Activated naive CD4-positive, alpha-beta T cell treated with anti-CD3 and anti-CD28 coated beads, Interleukin-2, amount 50 U/mL, for 16 hours (primary cell): ENCODE measurements at places on chromosomes 13 and 19.

- no peak for DNase-seq
Measured at GRCh38 chr19:2013683-2013961, 1.9 kb downstream of the BTBD2 start.

- no peak for DNase-seq
Measured at GRCh38 chr19:5572556-5573286, 5.0 kb upstream of the TINCR start.

GRCh38 chr19:28864577-28865042, 348.3 kb downstream of the UQCRFS1 start:
- no peak for DNase-seq

GRCh38 chr19:18321734-18322102, 1.2 kb downstream of the LSM4 start:
- DNase-seq = no peak

- no peak for DNase-seq
Measured at GRCh38 chr13:24625331-24625731, 54.9 kb upstream of the ATP12A start.

GRCh38 chr13:37647031-37647650, 48.6 kb upstream of the POSTN start:
- no peak for DNase-seq

DNA sequence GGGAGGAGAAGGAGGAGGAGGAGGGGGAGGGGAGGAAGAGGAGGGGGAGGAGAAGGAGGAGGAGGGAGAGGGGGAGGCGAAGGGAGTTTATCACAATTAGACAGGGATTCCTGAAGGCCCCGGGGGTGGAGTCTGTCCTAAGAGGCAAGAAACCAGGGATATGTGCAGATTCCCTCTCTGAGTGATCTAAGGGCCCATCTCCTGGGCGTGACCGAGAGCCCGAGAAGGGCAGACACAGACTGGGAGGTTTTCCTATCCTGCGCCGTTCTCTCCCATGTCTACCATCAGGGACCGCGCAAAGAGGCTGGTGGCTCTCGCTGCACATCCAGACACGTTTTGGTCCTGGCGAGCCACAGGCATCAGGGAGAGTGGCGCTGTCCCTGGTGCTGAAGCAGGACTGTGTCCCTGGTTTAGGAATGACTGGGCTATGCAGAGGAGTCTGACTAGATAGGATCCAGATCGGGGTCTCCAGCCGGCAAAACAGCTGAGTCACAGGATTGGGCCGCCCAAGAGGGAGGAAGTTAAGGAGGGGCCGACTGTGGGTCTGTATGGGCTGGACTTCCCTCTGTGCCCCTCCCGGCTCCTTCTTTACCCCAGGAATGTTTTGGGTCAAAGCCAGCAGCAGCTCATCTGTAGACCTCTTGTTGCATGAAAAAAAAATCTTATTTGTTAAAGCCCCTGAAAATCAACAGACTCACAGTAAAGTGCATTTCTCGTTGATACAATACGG, 17.9 kb upstream of the ZNF175 start:
- peak; percentile 30 for DNase-seq

GRCh38 chr13:24076636-24077035, 83.9 kb upstream of the SPATA13 start:
- no peak for DNase-seq

GRCh38 chr19:14139944-14140343, 3.6 kb upstream of the ASF1B start:
- no peak for DNase-seq

DNA sequence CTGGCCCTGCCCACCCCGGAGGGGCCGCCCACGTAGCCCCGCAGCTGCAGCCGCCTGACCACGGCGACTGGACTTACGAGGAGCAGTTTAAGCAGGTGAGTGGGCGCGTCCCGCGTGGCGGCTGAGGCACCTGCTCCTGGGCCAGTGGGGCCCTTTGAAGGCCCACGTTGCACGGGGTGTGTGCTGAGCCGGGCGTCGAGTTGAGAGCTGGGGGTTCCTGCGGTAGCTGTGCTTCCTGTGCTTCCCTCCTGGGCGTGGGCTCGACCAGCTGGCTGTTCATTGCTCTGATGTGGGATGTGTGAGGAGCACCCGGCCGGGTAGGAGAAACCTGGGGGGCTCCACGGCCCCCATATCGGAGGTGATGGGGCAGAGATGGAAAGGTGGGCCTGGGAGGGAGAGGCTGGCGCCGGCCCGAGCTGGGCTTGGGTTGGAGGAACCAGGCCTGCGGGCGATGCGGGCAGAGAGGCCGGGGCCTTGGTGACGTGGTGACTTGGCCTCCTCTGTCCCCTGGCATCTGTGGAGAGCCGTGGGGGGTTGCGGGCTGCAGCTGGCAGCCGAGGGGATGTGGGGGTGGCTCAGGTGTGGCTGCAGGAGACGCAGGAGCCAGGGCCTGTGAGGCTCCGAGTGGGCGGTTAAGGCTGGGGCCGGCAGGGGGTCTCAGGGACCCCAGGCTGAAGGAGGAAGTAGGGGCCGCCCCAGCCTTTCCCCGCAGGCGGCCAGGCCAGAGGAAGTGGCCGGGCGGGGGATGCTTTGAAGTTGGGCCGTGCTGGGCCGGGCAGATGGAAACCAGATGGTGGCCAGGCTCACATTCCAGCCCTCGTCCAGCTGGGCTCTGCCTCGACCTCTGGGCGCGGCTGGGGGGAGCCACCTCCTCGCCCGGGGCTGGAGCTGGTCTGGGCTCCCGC, 7.1 kb downstream of the ARID3A start:
- DNase-seq = peak; percentile 40

- DNase-seq = no peak
Measured at GRCh38 chr19:33938821-33939220, 142.2 kb downstream of the KCTD15 start.

DNA sequence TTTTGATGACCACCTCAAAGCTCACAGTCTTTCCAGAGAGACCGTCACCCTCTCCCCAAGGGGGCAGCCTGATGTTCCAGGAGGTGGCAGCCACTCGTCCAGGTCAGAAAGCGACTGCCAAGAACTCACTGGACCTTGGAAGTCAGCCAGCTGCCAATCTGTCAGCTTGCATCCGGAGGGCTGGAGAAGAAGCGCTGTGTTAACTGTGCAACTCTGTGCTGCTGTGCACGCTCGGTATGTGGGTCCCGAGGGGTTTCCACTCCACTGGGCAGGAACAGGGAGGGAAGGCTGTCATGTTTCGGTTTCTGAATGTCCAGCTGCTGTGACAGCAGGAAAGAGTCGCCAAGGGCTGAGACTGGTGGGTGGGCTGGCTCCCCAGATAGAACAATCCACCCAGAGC, 89.2 kb downstream of the CACNA1A start:
- DNase-seq = no peak

- DNase-seq = no peak
Measured at GRCh38 chr13:99653526-99653925, 152.3 kb downstream of the TM9SF2 start.

DNA sequence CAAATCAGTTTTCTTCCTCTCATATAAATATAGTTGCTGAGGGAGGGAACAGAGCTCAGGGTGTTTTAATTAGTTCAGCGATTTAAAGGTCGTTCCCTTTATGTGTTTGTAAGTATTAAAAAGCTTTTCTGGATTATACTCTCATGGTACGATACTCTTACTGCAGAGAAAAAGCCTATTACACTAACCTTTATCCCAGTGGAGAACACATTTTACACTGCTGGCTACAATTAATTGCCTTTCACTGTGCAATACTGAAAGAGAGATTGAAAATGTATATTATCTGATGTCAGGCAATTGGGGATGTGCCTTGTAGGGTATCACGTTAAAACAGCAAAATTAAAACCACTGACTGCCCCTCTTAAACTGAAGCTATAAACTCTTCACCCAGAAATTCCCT, 526.9 kb upstream of the SGCG start:
- no peak for DNase-seq

GRCh38 chr19:18849838-18850400, 18.2 kb downstream of the UPF1 start:
- DNase-seq = no peak

DNA sequence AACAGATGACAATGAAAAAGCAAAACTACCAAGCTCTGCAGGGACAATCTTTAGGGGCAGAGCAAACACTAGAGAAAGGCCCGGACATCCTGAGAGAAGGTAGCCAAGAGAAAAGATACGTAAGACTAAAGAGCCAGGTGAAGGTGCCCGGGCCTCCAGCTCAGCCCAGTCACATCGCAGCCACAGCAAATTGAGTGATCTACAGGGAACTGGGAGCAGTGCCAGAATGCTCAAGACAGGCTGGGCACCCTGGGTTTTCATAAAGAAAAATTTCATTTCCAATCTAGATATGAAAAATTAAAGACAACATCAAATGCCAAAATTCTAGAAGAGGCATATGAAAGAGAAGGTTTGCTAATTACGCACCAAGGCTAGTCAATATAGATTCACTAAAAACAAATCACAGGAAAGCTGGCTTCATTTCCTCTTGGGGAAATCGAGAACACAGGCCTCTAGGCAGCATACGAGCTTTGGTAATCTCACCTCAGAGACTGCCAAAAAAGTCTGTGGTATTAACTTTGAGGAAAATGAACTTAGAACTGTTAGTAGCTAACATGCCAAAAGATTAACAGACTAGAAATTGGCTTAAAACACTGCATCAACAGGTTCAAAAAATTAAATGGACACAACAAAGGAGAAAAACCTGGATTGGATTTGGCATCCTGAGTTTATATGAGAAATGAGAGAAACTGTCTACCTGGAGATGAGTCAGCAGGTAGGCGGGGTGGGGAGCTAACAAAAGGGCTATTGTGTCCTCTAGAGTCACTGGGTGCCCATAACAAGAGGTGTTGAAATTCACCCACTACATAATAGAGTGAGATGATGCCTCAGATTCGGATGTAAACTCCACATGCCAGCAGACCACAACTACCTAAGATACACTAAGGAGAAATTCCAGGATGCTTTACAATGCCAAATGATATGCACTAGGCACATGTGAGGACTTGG, 6.6 kb downstream of the ANKRD10 start:
- no peak for DNase-seq

DNA sequence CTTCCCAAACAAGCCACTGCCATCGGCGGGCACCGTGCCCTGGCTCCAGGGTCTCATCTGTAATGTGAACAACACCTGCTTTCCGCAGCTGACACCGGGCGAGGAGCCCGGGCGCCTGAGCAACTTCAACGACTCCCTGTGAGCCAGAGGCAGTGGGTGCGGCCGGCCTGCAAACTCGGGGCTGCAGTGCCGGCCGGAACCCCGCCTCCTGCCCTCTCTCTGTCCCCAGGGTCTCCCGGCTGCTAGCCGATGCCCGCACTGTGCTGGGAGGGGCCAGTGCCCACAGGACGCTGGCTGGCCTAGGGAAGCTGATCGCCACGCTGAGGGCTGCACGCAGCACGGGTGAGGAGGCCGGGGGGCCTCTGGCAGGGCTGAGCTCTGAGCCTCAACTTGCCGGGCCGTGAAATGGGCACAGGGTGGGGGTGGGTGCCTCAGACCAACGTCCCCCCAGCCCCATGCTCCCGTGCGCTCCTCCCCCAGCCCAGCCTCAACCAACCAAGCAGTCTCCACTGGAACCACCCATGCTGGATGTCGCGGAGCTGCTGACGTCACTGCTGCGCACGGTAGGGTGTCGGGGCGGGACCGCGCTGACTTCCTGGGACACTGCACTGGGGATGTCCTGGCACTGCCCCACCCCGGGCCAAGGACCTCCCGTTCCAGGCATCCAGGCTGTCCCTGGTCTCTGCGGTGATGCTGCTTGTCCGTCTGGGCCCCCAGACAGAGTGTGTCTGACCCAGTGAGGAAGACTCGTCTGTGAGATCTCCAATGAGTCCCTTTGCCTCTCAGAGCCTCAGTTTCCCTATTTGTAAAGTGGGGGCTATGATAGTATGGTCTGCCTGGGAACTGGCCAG, 2.2 kb downstream of the ABCA7 start:
- no peak for DNase-seq

- DNase-seq = no peak
Measured at GRCh38 chr19:57656346-57656745, 12.4 kb upstream of the ZSCAN4 start.

- no peak for DNase-seq
Measured at GRCh38 chr13:21137696-21138095, 38.7 kb downstream of the SKA3 start.

DNA sequence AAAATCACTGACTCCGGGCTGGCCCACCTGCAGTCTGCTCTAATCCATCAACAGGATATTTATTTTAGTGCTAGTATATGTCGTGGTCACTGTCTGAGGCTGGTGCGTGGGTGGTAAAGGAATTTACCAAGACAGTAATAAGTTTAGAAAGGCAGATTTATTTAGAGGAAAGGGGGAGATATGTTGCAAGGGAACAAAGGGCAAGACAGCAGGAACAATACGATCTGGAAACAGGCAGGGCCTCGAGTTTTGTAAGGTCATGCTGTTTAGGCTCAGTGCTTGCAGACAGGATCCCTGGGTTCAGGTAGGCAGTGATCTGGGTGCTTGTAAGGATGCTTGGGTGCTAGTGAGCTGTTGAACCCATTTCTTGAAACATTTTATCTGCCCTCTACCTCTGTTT, 748.2 kb upstream of the SLITRK5 start:
- DNase-seq = no peak

- peak; percentile 98 for DNase-seq
Measured at GRCh38 chr19:40285353-40286234, 449 bp upstream of the AKT2 start.

DNA sequence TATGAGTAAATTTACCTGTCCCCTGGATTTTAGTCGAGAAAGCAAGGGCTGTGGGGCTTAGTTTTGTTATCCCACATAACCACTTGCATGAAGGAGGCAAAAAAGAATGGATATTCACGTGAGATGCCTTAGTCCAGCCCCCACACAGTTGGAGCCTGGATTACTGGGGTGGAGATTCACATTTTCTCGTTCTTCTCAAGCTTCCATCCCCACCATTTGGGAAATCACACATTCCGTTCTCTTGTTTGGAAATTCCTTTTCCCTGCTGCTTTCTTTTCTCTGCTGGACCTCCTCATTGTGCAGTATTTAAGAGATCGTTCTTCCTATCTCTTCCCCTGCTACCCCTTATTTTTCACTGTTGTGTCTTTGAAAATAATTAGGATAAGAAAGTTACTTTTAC, 45.1 kb upstream of the FARP1 start:
- no peak for DNase-seq

DNA sequence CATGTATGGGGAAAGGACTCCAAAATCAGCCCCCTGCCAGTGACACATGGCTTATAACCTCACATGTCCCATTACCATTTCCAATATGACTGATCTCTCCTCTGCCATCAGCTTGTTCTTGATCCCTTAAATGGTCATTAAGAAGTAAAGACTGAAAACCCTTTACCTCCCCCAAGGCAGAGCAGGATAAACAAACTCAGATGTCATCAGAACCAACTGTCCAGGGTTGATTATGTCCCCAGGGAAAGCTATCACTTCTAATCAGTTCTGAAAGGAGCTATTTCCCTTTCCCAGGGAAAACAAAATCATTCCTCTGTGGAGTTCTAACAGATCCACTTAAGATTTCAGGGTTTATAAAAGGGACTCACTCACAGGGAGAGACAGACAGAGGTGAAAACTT, 350.9 kb downstream of the SUCLA2 start:
- DNase-seq = no peak

DNA sequence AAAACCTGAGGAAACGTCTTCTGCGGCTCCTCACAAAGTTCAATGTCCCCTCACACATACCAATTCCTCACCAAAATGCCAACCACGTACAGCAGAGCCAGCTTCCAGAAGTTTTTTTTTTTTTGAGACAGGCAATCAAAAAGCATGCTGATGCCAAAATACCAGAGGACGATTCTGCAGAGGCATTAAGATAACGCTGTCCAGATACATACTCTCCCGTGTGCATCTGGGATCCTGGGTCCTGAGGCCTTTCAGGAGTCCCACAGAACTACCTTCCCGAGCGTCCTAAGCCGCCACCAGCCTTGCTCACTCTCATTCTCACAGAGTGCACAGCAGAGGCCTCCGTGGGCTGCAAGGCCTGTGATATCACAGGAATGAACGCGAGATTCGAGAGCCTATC, 5.0 kb downstream of the DCUN1D2 start:
- no peak for DNase-seq

GRCh38 chr13:46359714-46360113, 27.3 kb downstream of the RUBCNL start:
- DNase-seq = no peak
